ENCODE measurements at places on chromosomes 16 and 17.

DNA sequence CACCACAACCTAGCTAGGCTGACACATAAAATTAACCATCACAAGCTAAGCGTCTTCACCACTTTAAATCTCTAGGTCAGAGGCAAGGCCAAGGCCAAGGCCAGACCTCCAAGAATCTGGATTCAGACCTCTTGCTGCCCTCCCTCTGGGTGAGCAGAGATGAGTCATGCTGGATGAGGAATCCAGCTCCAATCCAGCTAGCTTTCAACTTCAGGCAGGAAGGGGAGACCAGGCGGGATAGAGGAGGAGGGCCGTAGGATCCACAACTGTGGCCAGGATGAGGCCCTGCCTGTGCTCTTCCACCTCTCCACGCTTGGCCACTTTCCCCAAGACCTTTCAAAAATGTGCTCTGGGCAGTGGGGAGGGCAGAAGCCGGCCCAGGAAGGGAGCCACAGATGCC, 14.7 kb downstream of the LRRC75A start:
- no peak for DNase-seq

GRCh38 chr17:2406271-2406902, 5.5 kb upstream of the MNT start:
- DNase-seq = no peak

DNA sequence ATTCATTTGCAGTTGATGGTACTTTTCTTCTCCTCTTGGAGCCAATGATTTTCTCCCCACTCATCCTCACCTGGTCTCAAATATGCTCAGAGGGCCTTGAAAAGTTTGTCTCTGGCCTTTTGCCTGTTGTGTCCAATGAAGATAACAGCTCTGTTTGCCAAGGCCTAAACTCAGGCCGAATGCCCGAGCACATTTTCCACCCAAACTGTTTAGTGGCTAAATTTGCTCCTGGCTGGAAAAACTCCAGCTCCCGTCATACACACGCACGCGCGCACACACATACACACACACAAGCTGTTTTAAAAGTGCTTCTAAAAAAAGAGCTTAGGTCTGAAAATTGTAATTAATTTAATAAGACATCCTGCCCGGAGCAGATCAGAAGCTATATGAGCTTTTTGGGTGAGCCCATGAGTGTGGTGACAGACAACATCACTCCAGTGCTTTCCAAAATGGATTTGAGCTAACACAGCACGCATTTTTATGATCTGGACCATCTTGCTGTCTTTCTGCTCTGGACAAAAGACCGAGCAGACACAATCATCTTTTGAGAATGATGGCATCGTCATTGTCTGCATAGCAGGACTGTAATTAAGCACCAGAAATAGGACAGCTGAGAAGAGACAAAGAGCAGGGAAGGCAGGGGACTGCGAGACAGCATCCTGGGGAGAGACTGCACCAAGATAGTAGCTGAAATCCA, 48.9 kb downstream of the IRX6 start:
- no peak for DNase-seq

DNA sequence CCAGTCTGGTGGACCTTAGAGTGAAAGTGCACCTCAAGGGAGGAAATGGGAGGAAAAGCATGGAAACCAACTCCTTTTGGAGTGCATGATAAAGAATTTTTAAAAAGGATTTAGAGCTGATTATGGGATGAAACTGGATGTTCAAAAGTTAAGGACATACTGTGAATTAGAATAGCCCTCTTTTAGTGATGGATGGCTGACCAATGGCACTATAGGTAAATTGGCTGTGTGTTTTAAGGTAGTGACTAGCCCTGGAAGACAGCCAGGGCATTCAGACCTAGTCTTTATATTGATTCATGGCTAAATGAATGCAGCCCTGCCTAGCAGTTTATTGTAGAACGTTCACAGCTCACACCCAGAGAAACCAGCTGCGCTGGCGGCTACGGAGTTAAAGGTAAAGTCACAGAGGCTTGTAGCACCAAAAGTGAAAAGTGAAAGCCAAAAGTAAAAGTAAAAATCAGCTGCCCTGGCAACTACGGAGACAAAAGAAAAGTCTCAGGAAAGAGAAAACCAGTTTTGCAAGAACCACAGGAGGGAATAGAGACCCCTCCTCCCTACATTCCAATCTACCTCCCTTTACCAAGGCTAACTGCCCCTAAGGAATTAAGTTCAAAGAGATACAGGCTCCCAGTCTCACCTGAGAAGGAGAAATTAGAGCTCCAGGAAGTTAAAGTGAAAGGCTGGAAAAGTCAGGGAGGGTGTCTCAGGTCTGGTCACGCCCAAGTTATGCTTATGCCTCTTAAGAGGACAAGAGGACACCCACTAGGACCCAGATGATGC, 21.8 kb downstream of the ACSM1 start:
- no peak for DNase-seq

DNA sequence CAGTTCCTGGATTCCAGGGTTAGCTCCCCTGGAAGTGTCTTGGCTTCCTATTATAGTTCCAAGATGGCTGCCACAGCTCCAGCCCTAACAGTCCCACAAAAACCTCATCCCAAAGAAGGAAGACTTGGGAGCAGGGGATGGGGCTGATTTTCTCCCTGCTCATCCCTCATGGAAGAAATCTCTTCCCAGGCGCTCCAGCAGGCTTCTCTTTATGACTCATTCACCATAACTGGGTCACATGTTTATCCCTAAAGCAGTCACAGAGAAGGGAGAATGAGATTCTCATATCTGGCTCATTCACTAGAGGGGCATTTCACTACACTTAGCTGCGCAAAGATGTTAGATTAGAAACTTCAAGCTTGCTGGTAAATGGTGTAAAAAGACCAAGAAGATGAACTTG, 206.5 kb upstream of the IRX3 start:
- no peak for DNase-seq

- no peak for DNase-seq
Observed at GRCh38 chr16:13896543-13897182, 23.3 kb upstream of the ERCC4 start.

DNA sequence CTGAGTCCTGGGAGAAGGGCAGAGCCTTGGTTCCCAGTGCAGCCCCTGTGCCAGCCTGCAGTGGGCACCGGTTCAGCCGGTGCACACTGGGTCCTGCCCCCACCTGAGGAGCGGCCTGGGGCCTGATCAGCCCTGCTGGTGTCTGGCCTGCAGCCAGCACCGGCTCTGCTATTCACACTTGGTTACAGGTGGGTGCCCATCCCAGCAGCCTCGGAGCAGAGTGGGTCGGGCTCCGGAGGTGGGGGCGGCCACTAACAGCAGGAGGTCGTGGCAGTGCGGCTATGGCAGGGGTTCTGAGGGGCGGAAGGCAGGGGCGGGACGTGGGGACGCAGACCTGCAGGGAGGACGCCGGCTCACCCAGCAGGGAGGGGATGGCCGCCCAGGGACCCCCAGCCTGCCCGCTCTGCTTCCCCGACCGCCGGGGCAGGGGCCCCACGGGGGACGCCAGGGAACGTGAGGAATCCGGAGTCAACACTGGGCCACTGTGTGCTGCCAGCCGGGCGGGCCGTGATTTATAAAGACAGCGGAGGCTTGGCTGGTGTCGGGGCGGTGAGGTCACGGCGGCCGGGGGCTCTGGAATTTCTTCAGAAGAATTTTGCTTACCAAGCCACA, 20.3 kb downstream of the METRNL start:
- no peak for DNase-seq

DNA sequence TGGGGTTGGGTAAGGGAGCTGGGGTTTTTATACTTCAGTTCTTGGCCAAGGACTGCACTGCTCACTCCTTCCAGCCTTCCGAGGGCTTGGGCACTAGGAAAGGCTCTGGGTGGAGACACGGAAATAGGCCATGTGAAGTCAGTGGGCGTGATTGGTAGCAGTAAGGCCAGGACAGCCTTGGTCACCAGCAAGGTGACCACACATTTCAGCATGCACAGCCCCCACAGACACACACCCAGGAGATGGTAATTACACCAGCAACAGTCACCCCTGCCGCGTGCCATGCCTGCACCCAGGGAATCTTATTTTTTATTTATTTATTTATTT, 252.5 kb downstream of the SEC14L1 start:
- DNase-seq = no peak

DNA sequence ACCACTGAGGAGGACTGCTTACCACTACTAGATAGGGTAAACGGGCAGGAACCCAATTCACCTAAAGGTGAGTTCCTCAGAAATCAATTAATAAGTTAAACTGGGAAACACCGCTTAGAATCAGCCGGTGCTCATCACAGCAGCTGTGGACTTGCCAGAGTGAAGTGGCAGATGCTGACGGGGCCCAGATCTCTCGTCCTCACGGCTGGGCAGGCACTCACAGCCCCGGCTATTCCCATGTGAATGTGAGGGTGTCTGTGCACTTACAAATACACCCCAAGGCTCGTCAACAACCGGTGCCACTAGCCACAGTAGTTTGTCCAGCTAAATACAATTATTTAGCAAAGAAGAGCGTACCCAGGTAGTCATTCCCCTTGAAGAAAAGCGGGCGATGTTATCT, 29.7 kb downstream of the MBTPS1 start:
- no peak for DNase-seq

- DNase-seq = no peak
Observed at GRCh38 chr17:10018461-10018891, 113.4 kb upstream of the RCVRN start.

DNA sequence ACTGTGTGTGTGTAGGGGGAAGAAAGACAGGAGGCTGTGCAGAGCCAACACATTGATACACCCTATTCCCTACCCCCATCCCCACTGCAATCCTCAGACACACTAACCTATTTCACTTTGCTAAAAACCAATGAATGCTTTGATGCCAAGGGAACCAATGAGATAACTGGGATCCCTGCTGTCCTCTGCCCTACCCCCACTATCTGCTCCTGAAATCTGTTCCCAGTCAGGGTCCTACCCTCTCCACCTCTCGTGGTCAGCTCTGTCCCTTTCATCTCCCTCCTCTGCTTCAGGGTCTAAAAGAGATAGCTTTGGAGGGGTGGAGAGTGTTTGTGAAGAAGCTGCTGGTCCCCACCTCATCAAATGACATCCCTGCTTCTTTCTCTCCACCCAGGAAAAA, 19.1 kb upstream of the SP6 start:
- DNase-seq = no peak

DNA sequence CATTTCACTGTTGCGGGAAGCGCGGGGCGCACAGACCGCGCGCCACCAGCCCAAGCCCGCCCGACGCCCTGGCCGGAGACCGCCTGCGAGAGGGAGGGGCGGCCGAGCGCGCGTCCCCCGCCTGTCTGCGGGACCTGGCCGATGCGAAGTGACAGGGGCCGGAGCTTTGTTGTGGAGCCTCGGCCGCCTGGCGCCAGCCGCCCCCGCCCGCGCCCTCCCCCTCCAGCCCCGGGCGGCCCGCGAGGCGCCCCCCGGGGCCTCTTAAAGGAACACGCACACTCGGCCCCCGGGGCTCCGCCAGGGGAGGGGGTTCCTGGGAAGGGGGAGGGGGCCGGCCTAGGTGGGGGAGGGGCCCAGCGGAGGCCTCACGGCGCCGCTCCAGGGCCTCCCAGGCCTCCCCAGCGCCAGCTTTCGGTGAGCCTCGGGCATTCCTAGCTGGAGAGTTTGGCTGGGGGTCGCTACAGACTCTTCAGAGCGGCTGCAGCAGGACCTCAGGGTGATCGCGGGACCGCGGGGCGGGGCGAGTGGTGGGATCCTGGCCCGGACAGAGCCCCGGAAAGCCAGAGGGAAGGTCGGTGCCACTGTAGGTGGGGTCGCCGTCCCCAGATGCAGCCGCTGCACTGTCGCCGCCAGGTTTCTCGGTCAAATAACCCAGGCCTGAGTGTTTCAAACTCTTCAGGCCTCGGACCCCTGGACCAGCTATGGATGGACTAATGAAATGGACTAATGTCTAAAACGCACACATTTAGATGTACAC, 2.4 kb upstream of the TBX2 start:
- DNase-seq = no peak

GRCh38 chr16:4691666-4692412, 1.5 kb upstream of the NUDT16L1 start:
- DNase-seq = no peak

GRCh38 chr16:30691907-30692306, 7.1 kb upstream of the SRCAP start:
- no peak for DNase-seq

DNA sequence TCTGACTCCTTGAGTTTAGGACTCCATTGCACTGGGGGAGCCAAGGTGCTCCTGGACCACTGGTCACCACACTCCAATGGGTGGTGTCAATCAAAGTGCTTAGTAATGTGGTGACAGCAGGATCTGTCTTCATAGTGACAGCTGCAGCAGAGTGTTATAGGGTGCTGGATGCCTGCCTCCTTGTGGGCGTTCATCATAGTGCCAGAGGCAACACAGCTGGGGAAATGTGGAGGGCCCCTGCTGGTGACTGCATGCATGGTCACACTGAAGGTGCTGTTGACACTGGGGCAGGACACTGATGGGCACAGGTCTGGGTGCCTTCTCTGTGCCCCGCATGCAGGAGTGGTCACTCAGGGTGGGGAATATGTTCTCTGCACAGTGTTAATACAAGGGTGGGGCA, 177.5 kb upstream of the CDH8 start:
- DNase-seq = no peak

GRCh38 chr17:35069311-35069710, 5.8 kb upstream of the RFFL start:
- DNase-seq = no peak

- peak; percentile 39 for DNase-seq
Observed at GRCh38 chr16:27408012-27408601, 6.1 kb downstream of the IL21R start.

GRCh38 chr17:58580671-58581070, 66.2 kb upstream of the MTMR4 start:
- DNase-seq = no peak

- DNase-seq = no peak
Observed at GRCh38 chr16:75111514-75111940, 5.1 kb downstream of the LDHD start.

DNA sequence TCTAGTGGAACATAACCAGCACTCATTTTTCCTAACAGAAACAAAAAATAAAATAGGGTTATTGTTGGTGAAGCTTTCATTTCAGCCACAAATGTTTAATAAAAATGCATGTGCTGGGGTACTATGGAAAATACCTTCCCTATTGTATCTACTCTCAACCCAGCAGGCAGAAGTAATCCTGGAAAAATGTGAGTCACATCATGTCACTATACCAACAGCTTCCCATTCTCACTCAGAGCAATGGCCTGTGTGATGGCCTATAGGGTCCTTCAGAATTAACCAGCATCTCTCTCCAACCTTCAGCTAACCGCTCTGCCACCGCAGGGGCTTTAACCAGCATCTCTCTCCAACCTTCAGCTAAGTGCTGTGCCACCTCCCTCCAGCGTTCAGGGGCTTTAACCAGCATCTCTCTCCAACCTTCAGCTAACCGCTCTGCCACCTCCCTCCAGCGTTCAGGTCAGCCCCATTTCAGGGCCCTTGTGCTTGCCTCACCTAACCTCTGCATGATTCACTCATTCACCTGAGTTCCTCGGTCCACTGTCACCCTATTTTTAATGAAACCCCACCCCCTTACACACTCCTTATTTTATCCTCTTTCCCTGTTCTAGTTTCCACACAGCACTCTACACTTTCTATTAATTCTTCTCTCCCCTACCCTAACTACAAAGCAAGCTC, 34.0 kb downstream of the UBE2G1 start:
- no peak for DNase-seq

DNA sequence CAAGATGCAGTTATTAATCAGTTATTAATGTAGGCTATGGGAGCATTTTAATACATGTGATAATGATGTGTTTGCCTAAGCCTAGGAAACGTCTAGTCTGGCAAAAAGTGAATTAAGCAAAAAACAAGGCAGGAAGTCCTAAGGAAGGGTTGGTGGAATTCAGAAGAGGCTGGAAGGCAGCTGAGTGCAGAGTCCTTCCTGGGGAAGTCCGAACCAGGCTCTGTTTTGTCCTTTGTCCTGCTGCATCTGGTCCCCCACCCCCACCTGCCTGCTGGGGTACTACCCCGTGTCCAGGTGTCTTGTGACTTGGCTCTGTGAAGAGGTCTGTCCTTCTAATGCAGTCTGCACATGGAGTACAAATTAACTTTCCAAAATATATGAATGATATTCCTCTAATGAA, 1.5 kb upstream of the MYH10 start:
- no peak for DNase-seq

All from activated gamma-delta T cell treated with anti-CD3 and anti-CD28 coated beads, Interleukin-2, amount 50 U/mL, for 16 hours (primary cell).